H1 (cell line): ENCODE measurements at places on chromosomes 2 and 18.
A peak's percentile ranks its signal among the peaks of the same experiment; 100 is the strongest.

DNA sequence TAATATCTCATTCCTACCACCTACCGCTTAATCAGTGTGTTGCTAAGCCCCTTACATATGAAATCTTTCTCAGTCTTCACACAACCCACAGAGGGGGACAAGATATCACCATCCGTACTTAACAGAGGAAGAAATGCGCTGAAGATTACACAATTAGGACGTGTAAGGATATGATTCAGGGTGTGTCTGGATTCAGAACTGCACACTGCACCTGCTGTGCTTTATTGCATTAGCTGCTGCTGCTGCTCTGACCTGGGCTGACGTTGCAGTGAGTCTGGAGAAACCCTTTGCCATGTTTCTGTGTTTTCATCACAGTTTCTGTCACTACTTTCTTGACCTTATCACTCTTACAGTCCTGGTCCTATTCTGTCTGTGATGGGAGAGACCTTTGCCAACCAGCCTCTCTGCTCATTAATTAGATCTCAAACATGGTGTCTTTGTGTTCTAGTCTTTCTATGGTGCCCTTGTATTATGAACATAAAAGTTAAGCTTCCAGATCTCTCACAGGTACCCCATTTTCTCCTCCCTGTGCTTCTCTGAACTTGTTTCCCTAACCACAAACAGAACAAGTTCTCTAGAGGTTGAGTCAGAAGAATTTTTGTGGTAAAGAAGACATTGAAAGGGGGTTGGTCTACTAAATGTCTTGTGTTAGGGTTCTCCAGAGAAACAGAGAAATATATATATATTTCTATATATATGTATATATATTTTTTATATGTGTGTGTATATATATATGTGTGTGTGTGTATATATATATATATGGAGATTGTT, 92.9 kb upstream of the CYP1B1 start:
- no peak for DNase-seq

- no peak for DNase-seq
These were observed 60.0 kb downstream of the CEP192 start for GRCh38 chr18:13051159-13051558.

DNA sequence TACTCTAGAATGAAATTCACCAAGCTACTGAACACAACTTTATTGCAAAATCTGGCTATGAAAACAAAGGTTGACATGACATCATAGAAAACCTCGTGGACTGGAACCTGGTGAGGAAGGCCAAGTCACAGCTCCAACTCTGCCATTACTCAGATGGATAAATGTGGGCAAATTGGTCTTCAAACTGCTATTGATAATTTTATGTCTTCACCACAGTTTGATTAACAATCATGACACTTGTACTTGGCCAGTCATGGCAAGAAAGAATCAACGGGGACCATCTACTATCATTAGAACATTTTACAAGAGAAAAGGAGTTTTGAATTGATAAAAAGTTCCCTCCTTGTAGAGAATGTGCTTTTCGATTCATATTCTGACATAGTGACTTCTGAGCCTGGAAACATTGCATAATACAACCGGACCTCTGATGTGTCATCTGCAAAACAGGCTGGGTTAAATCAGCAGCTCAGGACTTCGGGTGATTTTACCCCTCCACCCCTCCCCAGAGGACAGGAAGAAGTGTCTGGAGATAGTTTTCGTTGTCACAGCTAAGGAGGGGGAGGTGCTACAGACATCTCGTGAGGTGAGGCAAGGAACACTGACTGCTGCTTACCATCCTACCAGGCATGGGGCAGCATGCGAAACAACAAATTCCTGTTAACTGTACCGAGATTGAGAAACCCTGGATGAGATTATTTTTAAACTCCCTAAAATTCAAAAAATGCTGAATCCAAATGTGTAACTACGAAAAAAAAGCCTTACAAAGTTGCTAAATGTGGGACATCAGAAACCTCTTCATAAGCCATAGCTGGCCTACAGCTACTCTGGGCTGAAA, 8.4 kb downstream of the L3MBTL4 start:
- no peak for DNase-seq

DNA sequence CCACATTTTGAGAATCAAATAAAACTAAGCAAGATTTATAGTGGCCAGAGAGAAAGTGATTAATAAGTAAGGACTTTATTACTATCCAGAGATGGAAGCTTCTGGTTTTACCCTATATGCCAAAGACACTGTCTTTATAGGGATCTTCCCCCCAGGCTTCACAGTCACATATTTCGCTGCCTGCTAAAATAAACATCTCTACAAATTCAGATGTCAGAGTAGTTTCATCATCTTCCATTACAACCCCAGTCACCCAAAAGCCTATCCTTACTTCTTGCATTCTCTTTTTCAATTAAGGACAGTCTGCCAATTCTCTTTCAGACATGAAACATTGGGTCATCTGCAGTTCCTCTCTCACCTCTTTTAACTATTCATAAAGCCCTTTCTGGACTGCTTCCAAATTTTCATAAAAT, 28.3 kb downstream of the CREB1 start:
- no peak for DNase-seq

GRCh38 chr2:195445639-195446038, 211.4 kb upstream of the SLC39A10 start:
- no peak for DNase-seq

DNA sequence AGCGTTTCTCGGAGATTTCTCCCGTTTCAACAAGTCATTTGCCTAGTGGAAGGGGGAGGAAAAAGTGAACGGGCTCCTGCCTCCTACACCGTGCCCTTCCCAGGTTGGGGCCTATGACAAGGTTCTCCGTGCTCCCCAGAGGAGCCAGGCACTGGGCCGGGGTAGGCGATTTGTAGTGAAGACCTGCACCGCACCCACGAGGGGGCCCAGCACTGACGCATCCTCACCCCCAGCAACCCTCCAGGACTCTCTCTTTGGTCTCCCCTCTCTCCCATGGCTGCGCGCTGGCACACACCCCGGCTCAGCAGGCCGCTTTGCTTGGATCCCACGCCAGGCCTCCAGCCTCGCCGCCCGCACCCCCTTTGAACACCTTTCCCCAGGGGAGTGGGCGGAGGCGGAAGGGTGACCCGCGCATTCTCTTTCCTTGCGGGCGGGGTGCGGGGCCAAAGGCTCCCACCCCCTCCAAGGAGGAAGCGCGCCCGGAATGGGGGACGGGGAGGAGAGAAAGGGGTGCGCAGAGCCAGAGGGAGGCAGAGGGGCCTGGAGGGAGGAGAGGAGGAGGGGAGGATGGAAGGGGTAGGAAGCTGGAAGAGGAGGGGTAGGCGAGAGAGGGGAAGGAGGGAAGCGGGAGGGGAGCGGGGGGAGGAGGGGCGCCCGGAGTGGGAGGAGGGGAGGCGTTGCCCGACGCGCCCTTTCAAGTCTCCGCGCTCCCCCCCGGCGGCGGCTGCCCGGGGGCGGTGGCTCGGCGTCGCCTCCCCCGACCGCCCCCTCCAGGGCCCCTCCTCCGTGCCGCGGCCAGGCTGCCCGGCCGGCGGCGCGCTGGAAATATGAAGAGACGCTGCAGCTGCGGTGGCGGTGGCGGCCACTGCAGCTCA, at the start of gene APCDD1:
Gene APCDD1 (plus strand): TSS at position 830 of the 875 bp plus-strand sequence. CDS start 347 bp downstream, outside the sequence.
- DNase-seq = peak; percentile 75
